ENCODE measurements at places on chromosomes 16 and 17.

DNA sequence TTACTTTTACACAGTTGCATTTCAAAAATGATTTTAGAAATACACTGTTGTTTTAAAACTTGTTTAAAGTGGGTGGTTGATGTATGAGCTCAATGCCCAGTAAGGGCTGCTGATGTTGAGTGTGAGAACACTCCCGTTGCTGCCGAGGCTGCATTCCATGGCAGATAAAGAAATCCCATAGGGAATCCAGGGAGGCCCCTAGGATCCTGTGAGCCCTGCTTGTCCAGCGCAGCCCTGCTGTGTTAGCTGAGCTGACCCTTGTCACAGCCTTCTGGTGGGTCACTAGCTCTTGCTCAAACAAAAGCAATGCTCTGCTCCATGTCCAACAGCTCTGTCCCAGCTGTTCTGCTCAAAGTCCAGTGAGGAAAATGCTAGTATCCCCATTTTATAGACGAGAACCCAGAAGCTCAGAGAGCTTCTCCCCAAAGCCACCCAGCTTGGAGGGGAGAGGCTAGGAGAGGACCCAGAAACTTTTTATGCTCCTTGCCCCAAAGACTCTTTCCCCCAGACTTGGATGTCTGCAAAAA, 18.6 kb upstream of the COL1A1 start:
- DNase-seq = no peak

- DNase-seq = no peak
Observed at GRCh38 chr17:21455761-21456160, 79.6 kb downstream of the KCNJ12 start.

- DNase-seq = no peak
Observed at GRCh38 chr17:62017496-62017895, 47.6 kb downstream of the MED13 start.

GRCh38 chr16:81808933-81809480, 29.9 kb downstream of the PLCG2 start:
- no peak for DNase-seq

DNA sequence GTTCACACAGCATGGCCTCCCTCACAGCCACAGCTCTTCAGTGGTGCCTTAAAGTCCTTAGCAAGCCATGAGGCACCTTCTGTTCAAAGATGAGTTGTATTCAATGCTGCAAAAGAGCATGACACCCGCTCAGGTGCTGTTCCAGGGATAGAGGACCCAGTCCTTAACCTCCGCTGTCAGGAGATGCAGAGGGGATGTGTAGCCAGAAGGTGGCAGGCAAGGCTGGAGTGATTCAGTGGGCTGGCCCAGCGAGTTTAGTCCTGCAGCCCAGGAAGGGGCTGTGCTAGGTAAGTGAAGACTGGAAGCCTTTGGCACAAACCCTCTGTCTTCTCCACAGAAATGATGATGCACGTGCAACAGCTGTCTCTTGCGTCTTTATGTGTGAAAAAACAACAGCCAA, 25.0 kb upstream of the ADAM11 start:
- no peak for DNase-seq

- no peak for DNase-seq
Observed at GRCh38 chr17:40909755-40910154, 24.7 kb upstream of the KRT20 start.

DNA sequence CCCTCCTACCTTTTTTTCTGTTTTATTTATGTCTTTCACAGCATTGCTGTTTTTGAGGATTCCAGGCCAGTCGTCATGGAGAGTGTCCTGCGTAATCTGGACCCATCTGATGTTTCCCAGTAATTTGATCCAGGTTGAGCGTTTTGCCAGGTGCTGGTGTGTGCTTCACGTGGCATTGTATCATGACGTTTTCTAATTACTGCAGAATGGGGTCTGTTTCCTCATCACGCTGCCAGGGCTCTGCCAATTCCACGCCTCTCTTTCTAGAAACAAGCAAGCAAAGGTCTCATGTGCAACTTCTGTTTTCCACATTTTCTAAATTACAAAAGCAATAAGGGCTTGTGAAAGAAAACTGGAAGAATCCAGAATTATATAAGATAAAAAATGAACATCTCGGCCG, 28.3 kb upstream of the BHLHA9 start:
- no peak for DNase-seq

DNA sequence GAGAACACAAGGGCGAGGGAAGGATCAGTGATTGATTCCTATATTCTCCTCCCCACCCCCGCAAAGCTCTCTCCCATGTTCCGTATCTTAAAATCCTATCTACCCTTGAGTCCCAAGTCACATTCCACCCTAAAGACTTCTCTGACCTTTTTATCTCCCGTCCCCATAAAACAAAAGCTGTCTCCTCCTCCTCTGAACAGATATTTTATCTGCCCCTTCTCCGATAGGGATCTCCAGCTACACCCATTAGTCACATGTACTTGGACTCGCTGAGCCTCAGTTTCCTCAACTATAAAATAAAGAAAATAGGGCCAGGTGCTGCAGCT, 12.8 kb downstream of the GGA2 start:
- no peak for DNase-seq

DNA sequence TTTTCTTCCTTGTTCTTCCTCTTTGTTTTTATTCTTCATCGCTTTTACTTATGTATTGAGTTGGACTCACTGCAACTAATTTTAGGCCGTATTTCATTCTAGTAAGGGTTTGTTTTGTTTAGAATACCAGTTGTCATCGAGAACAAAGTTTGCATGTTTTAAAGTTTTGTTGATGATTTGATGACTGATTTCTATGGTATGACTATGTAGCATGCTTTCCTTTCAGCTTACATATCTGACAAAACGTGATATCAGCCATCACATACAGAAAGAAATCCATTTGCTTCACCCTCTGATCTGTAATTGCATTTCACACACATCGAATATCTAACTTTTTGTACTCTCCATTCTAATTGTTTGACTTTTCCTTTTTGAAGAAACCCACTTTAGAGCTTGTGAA, 4.0 kb downstream of the PRKCA start:
- DNase-seq = no peak

DNA sequence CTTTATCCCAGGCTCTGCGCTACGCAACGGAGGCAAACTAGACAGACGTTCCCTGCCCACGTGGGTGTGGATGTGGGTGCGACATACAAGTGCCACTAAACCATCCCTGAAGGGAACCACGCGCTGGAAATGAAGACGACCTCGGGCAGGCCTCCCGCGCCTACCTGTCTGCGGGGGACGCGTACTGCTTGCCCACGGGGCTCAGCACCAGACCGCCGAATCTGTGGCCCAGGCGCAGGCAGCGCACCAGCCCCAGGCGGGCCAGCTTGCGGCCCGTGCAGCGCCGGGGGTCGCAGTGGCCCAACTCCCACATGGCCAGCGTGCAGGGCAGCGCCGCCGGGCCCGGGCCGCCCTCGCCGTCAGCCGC, 480 bp downstream of the TSR3 start:
- no peak for DNase-seq

- DNase-seq = no peak
Observed at GRCh38 chr17:75640556-75641119, 7.4 kb downstream of the SMIM5 start.

- DNase-seq = no peak
Observed at GRCh38 chr17:72075995-72076677, 44.7 kb upstream of the SOX9 start.

DNA sequence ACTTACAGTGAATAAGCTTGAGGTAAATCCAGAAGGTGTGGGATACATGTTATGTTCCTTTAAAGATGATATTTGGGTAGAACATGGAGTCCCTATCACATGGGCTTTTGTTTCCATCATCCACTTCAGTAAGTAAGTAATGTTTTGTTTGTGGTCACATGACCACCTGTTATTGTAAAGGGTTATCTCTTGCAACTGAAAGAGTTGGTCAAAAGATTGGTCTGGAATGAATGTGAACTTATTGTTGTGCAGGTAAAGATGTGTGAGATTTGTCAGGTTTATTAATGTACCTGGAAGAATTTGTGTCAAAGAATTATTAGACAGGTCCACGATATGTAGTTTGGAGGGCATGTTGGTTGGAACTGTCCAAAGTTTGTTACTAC, 1.6 kb downstream of the OMG start:
- no peak for DNase-seq

DNA sequence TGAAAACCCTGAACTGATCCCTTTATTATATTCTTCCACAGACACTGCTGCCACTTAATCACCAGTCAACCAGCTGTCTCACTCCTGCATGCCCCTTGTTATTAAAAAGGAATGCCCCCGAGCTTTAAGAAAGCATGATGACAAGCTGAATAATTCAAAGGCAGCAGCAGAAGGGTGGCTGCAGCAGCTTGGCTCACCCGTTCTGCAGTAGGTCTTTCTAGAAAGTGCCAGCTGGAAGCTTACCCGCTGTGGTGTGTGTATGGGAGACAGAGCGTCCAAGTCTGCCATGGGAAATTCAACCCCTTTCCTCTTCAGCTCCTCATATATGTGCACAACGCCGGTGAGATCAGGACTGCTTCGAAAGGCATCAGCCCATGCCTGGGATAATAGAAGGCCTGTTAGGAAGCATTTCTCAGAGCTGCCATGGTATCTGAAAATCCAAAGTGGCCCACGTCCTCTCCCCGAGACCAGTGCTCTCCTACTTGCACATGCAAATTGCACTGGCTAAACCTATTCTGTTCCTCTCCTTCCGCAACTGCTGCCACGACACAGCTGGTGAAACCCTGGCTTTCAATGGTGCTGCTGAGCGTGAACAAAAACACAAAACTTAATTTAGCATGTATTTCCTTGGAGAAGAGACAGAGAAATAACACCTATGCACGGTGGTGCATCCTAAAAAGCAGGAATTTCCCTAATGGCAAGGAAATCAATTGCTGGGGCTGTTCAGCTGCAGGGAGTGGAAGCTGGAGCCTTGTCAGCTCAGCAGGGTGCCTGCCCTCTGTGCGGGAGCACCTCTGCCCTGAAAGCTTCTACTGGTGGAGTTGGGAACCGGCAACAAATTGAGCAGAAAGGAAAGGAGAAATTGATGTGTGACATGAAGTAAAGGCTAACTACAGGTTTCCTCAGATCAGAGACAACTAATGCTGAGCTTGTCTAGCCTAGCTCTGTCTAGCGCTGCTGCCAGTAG, 47.9 kb upstream of the SREBF1 start:
- DNase-seq = no peak

DNA sequence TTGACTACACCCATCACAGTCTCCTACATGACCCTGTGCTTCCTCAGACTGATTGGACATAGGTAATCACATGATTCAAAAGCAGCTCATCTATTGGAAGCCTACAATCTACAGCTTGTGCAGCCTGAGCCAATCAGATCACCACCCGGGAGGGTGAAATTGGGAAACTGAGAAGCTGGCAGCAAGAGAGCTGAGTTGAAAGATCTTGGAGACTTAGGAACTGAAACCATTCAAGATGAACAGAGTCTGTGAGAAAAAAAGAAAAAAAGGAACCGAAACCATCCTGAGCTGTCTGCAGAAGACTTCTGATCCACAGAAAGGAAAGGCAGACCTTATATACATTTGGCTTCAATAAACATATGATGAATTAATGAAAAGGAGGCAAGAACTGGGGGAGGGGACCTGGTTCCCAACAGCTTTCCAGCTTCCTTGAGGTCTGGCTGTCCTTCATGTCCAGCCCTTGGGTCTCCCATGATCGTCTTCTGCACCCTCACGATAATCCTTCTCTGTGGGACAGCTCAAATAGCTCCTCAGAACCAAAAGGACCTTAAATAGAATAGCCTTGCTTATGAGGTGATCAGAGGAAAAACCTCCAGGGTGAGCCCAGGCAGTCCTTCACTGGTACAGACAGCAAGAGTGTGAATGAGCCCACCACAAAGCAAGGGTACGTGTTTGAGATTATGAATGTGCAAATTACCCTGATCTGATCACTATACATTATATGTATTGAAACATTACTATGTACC, 32.6 kb downstream of the PLXDC1 start:
- peak; percentile 50 for DNase-seq

GRCh38 chr17:49779739-49780231, 8.7 kb upstream of the KAT7 start:
- DNase-seq = no peak

DNA sequence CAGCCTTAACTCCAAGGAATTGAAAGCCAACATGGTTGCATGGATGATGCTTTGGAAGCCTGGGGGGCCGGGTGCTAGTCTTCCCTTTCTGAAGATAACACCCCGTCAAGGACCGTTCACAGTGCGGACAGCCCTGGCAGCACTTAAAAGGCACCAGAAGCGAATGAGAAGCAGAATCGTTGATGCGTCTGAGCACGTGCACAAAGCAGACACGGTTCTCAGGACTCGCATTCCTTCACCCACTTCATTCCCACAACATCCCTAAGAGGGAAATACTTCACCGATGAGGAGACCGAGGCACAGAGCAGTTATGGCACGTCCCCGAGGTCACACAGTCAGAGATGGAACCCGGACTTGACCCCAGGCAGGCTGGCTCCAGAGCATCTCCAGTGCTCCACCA, 14.2 kb downstream of the TRPV1 start:
- DNase-seq = no peak

Data from hippocampal formation (tissue), 2 donors.